ENCODE measurements at places on chromosomes 13 and 19.
A peak's percentile ranks its signal among the peaks of the same experiment; 100 is the strongest.

GRCh38 chr13:59423708-59424340 is 739.9 kb downstream of the DIAPH3 start:
- DNase-seq = no peak

DNA sequence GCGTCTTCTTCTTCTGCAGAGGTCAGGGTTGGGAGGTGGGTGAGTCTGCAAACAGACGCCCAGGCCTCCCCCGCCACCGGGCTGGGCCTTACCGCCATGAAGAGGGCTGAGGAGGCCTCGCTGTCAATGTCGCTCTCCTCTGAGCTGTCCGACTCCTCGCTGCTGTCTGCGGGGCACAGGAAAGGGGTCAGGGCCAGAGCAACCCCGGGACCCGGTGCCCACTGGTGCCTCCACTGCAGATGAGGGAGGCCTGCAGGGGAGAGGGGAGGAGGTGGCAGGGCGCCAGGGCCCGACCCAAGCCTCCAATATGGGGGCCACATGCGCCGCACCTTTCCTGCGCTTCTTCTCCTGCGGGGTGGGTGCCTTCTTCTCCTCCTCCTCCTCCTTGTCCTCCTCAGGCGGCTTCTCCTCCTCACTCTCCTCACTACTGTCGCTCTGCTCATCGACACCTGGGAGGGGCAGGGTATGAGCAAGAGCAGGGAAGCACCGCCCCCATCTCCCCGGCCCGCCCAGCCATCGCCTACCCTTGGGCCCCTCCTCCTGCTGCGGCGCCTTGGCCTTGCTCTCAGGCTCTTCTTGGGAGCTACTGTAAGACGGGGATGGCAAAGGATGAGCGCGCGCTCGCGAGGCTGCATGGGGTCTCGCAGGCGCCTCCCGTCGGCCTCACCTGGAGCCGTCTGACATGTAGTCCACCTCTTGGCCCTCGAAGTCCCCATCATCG is 5.5 kb upstream of the PSPN start:
- DNase-seq = no peak

- no peak for DNase-seq
Measured at GRCh38 chr19:28504139-28504538, 708.8 kb downstream of the UQCRFS1 start.

- no peak for DNase-seq
Measured at GRCh38 chr13:113765564-113765910, 6.5 kb downstream of the TMEM255B start.

DNA sequence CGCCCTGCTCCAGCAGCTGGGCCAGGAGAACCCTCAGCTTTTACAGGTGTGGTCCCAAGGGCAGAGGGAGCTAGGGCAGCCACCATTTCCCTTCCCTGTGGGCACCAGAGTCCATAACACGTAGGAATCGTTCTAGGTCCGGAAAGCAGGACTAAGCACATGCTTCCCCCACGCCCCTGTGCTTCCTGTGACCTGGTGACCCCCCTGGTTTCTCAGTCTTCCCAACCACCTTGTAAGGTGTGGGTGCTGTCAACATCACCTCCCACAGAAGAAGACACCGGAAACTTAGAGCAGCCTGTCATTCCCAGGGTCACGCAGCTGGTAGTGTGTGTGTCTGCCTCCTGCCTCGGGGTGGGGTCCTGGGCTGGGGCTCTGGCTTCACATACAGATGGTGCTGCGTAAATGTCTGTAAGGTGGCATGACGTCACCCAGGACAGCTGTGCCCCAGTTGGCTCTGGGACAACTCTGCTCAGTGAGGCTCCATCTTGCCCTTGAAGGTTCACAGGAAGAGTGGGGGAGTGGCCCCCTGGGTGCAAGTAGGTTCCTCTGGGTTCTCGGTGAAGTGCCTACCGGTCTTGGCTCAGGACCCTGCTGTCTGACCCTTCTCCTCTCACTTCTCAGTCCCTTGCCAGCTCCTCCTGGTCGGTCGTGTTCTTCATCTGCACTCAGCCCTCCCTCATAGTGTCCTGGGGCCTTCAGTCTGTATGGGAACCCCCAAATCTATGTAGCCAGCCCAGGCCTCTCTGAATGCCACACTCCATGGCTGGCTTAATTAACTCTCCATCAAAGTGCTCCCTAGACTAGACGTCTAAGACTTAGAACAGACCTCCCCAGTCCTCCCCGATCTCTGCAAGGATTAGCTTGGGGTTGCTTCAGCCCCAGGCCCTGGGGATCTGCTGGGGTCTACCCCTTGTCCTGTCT is 4.0 kb downstream of the RAD23A start:
- DNase-seq = no peak

DNA sequence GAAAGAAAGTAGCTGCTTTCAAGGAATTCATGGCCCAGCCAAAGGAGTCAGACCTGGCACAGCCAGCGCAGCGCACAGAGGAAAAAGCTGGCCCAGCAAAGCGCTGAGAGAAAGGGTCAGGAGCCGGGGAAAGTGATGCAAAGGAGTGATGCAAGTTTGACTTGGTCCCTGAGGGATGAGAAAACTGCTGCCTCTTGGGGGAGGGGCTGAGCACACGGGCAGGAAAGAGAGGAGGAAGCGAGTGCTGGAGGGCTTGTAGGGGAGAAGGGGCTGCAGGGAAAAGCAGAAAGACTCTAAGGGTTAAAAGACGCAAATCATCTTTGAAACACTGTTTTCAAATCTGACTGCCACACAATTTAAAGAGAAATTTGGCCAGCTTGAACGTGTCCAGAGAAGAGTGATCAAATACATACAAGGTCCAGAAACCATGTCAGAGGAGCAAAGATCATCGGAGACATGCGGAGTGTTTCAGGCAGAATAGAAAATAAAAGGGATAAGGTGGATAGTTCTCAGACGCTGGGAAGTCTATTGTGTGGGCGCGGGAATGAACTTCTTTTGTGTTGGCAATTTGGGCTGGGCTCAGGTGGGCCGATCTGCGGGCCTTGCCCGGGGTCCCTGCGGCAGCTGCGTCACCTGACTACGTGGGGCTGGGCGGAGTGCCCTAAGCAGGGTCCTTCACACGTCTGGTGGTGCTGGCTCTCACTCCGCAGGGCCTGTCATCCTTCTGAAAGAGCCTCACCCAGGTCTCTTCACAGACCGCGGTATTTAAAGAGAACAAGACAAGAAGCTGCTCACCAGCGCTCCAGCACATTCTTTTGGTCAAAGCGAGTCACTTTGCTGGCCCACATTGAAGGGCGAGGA is 18.1 kb downstream of the N4BP2L1 start:
- DNase-seq = peak; percentile 72

DNA sequence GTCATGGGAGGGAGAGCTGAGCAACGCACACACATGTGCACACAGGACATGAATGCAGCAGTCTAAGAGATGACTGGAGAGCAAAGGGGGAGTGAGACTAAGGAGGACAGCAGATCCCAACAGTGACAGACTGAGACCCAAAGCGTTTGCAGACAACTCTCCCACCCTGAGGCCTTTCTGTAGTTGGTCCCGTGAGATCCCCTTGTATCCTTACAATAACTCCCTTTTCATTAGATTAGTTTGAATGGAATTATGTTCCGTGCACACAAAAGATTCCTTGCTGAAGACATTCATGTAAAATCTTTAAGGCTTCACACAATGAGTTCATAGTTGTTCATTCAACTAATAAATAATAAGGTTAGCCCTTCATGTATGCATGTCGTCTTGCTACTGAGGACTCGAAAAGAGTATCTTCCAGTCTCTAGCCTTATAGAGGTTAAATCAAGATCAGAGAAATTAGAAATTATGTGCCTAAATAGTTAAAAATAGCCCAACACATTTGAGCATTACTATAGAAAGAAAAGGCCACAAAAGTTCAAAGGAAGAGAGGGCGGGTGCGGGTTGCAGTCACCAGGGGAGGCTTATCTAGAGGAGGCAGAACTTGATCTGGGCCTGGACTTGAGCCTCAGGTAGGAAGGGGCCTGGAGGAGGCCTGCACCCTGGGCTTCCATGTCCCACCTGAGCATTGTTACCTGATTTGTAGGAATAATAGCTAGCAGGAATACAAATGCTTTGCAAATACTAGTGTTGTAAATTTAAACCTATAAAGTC is 3.1 kb upstream of the GTF3A start:
- DNase-seq = no peak
